ENCODE measurements at places on chromosomes 6 and 20. TPM values are rescaled to one million over a fixed set of nuclear protein-coding genes. Genes with fewer than 3 reads are reported as not detected.

DNA sequence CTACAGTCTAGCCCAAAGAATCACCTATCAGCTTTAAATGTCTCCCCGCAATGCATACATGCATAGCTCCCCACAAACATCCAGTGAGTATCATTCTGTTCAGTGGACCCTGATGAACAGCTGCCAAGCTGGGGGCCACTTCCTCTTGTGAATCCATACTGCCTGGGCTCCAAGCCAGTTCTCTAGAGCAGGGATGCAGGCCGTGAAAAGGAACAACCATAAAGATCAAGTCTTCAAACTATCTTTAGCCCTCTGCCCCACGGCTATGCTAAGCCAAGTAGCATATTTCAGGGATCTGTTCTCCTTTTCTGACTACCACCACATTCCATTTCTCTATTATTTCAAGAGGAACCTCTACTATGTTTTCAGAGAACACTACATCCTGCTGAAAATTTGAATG is 191.7 kb upstream of the BTBD3 start:
- no peak for DNase-seq

DNA sequence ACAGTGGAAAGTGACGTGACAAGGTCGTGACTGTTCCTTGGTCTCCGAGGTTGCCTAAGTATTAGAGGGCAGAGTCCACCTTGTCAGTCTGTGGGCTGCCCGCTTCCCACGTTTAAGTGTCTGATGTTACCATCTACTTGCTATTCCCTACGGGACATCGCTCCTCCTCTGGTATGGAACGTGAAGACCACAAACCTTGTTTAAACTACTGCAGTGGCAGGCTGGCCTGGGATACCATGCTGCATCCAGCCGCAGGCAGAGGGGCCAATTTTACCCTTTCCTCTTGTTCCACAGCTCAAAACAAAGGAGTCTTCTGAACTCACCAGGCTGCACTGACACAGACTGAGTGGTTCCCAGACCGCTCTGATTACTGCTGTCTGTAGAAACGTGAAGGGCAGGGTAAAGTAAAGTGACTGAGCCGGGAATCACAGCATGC is 275.9 kb downstream of the FOXC1 start:
- DNase-seq, result no peak

GINS1 gene
- 9.7 TPM for total RNA-seq

HLA-DOA gene
- 0.16 TPM for total RNA-seq

DNA sequence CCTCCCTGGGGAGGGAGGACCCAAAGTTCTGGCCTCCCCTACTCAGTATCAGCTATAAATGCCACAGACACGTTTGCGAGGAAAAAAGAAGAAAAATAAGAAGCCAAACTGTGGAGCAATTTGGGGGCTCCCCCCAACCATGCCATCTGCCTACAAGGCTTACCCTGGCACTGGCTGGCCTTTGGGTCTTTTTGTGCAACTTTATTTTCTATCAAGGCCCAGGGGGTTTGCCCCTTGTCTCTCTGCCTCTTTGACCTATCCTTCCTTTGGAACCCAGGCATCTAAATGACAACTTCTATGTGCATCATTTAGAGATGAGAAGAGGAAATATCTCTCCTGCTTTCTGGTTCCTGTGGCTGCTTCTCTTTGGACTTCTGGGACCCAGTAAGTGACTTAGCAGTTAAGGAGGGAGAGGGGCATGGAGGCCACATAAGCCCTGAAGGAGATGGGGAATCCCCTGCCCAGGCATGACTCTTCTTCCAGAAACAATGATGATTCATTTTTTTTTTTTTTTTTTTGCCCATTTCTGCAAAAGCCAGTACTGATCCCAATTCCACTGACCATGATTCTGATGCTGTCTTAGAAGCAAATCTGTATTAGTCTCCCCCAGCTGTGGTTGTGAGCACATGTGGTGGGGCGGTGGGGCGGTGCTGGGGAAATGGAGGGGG is at the start of gene MUC22:
TSS of gene MUC22 (plus strand) at position 82 of the 668 bp plus-strand sequence. CDS start at position 315, 233 bp downstream.
- DNase-seq, result no peak

BANF2 gene
- total RNA-seq, result not detected

- DNase-seq, result no peak
Measured at GRCh38 chr20:19588732-19589131, 169.3 kb upstream of the RIN2 start.

DNA sequence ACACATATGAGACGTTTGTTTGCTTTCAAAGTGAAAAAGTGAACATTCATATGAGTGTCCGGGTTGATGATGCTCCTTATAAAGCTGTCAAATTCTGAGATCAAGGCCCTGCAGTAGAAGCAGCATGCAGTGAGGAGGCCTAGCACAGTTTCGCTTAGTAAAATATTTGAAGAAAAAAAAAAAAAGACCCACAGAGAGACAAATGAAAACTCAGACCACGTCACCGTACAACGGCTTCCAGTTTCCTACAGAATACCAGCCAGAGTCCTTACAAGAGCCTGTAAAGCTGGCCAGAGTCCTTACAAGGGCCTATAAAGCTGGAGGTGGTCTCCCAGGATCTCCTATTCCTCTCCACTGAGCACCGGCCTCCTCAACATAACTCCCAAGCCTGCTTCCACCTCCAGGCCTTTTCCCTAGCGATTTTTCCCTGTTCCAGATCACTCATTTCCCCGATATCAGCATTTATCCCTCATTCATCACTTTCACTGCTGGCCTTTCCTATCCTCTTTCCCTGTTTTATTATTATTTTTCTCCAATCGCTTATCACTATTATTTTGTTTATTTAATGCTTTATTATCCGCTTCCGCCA is 1.5 kb upstream of the HMGN4 start:
- DNase-seq, result peak; percentile 12

PHACTR3 gene
- 42.1 TPM for total RNA-seq

SLC22A23 gene
- 44.3 TPM for total RNA-seq

DNA sequence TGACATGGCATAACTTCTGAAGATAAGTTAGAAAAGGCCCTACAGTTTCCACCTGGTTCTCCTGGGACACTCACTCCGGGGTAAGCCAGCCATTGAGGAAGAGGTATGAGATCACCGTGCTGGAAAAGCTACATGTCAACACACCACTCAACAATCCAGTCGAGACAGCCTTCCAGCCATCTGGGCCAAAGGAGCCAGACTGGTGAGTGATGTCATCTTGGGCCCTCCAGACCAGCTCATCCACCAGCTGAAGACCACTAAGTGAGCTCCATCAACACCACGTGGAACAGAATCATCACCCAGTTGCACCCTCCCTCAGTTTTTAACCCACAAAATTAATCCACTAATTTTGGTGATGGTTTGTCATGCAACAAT is 32.3 kb upstream of the RSPO4 start:
- DNase-seq, result no peak

- DNase-seq, result no peak
Measured at GRCh38 chr6:138593124-138593877, 94.0 kb upstream of the NHSL1 start.
